ENCODE measurements at places on chromosomes 6 and 20.
A peak's percentile ranks its signal among the peaks of the same experiment; 100 is the strongest.

- DNase-seq: no peak
Measured at GRCh38 chr6:142721215-142721920, 223.6 kb downstream of the HIVEP2 start.

DNA sequence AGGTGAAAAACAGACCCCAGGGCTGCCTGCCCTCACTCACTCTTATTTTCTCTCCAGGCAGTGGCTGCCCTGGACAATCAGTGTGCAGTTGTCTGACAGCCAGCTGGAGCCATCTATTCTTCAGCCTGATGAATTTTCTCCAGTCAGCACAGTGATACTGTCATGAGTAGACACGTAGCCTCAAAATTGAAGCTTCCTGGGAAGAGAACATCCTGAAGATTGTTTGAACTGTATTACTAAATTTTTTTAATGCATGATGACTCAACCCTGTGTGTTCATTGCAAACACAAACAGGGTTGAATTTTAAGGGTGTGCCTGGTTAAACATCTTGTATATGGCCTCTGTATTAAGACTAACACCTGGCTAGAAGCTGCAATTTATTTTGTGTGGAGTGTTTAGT, 49.8 kb upstream of the STXBP5 start:
- DNase-seq: peak; percentile 36

DNA sequence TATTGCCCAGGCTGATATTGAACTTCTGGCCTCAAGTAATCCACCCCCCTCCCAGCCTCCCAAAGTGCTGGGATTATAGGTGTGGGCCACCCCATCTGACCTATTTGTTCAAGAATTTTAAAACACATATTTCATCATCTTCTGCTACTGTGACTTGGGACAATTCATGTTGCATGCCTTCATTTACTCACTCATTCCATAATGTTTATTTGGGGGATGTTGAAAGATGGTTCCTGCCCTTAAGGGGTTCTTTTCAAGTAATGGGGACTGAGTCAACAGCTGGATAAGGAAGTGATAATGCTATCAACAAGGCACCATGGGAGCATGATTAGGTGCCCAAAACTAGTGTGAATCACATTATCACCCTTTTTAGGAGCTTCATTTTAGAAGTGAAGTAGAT, 62.0 kb downstream of the CRYBG1 start:
- DNase-seq: no peak

DNA sequence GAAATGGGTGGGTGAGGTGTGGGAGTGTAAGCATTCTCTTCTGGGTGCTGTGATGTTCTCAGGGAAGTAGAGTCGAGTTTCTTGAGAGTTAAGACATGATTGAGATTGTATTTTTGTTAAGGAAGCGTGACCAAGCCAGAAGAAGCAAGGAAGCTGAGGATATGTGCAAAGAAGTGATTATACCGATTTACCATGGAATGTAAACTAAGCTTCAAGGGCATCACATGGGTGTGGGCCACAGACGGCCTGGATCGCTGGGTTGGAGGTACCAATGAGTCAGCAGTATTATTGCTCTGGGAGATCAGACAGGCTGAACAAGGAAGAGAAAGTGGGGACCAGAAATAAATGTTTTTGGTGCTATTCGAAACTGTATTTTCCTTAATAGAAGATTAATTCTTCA, 184.1 kb upstream of the GMDS start:
- DNase-seq: no peak
